ENCODE measurements at places on chromosomes 2 and 18.

GRCh38 chr18:9915291-9916076 lies 1.7 kb downstream of the VAPA start:
- no peak for DNase-seq

DNA sequence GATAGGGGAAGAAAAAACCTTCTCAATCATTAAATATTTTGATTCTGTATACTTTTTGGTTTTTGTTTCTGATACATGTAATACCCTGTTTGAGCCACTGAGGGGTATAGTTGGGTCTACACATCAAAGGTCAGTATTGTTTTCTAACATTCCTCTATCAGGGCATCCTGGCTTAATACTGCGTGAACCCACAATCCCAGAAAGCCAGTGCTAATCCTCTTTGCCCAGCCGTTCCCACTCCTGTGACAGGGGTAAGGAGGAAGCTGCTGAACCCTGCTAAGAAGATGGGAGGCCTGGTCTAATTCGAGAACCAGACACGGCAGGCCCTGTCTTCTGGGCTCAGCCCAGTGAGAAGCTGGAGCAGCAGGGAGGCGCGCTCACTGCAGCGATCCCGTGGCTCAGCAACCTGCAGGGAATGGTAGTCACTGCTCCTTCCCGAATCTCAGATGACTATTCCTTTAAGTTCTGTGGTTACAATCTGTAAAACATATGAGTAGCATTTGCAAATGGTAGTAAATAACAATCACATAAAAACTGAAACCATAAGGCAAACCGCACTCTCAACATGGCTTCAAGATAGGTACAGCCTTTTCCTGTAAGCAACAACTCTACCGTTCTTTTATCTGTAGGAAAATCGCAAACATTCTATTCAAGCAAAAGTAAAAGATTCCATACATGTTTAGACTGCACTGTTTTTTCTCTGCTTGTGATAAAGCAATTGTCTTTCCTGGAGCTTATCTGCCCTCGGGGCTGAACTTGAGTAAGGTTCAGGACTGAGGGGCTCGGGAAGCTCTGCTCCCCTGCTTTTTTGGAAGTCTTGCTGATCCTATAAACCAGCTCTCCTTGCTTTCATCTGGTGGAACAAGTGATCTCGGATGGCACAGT lies 87.0 kb downstream of the EPB41L3 start:
- peak; percentile 55 for DNase-seq

- peak; percentile 72 for DNase-seq
These were observed at the start of gene ADCY3 for GRCh38 chr2:24920098-24920808. ADCY3 (minus strand) TSS chr2:24920237; CDS start chr2:24918987, 1,250 bp downstream.

DNA sequence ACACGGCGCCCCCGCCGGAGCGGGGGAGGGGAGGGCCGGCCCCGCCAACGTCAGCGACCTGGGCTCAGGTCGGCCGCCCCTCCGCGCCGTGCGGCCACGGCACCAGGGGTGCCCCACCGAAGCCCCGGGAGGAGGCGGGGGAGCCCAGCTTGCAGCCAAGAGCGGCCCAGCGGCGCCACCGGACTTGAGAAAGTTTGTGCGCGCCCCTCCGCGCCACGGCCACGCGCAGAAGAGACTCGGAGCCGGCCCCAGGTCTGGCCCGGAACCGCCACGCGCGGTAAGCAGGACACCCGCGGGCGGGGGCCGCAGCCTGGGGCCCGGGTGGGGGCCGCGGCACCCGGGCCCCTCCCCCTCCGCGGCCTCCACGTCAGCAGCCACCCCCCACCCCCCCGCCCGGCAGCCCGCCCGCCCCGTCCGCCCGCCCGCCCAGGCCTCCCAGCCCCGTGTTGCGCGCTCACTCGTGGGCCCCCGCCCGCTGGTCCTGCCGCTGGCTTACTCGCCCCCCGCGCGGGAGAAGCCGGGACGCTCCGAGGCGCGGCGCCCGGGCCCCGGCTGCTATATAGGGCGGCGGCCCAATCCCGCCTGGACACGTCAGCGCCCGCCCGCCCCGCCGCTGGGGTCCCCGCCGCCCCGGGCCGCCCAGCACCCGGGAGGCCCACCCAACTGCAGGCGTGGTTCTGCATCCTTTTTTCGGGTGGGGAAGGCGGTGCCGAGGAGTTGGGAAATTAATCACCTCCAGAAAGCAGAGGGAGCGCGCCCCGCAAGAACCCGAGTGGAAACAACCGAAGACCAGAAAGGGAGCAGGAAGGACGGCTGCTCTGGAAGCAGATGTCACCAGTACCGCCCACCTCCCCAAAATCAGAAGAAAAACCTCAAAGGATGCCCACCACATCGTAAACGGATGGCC lies 42.9 kb downstream of the HDLBP start:
- DNase-seq, result peak; percentile 63

DNA sequence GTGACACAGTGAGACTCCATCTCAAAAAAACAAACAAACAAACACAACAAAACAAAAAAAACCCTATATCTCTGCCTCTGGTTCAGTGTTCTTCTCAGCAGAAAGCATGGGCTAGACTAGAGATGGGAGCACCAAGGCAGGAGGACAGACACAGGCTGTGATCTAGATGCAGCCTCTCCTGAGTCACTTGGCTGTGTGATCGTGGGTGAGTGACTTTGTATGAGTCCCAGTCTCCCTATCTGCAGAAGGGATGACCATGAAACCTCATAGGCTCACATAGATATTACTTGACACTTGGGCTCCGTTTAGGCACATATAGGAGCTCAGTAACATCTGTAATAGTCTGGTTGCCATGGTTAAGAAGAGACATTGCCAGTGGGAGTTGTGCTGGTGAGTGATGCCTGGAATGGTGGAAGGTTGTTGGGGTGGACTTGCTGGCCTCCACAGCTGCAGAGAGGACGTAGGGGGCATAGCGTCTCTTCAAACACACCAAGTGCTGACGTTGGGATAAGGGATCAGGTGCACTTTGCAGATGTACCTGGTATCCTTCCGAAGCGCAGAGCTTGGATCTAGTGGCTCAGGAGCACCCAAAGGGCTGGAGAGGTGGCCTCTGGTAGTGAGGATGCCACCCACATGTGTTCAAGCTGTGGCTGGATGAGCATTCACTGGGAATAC lies 318.9 kb upstream of the HS6ST1 start:
- no peak for DNase-seq

DNA sequence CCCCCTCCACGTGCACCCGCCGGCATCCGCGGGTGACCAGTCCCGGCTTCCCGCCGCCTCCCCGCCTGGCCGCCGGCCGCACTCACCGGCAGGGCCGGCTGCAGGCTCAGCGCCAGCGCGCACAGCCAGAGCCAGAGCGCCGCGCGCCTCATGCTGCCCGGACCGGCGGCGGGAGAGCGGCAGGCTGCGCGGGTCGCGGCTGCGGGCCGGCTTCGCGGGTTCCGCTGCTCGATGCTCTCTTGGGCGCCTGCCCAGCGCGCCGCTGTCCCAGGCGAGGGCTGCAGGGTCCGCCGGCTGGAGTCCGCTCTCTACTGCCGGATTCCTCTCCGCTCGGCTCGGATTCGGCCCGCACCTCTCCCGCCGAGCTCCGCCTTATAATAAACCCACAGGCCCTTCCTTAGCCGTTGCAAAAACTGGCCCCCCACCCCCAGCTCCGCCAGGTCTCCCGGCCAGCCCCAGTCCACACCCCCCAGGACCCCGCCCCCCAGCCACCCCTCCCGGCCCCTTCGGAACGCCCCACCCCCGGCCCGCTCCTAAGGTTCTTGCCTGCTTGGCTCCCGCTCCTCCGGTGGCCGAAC lies at the start of gene SDC1:
Gene SDC1, minus strand, starts transcription at position 415 of the 578 bp plus-strand sequence. Its CDS starts 263 bp downstream, at position 152.
- DNase-seq, result peak; percentile 39

DNA sequence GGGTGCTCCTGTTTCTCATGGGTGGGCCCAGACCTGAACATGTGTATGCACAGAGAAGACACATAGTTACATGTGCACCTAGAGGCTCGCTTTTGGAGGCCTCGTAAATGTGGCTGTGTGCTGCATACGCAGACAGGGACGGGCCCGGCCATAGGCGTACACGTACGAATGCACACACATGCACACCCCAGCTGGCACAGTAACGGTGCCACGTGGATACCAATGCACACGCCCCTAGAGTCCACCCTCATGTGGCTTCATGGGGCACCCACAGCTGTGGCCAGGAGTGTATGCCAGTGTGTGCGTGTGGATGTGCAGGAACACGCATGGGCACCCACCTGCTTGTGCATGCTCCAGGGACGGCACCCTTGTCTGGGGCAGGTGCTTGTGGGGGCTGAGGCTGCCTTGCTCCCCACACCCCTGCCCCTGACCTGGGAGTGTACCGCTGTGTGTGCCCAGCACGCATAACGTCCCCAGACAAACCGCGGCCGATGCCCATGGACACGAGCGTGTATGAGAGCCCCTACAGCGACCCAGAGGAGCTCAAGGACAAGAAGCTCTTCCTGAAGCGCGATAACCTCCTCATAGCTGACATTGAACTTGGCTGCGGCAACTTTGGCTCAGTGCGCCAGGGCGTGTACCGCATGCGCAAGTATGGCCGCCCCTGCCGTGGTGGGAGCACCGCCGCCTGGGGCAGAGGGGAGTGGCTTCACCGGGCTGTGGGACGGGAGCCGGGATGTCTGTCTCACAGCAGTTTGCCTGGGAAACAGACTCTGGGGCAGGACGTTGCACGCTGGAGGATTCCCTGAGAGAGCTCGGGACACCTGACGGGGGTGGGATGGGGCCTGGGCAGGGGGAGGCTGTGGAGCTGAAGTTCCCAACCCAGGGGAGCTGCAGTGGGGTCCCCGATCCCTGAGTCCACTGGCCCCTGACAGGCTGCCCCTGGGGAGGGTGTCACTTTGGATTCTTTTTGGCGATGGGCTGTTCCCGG lies 21.0 kb downstream of the ZAP70 start:
- no peak for DNase-seq

GRCh38 chr18:80250740-80251364 lies 3.5 kb upstream of the PARD6G start:
- DNase-seq, result no peak

GRCh38 chr2:50753234-50753633 lies 278.7 kb downstream of the NRXN1 start:
- no peak for DNase-seq

- DNase-seq, result no peak
These were observed 421.5 kb upstream of the POU3F3 start for GRCh38 chr2:104432401-104432800.

DNA sequence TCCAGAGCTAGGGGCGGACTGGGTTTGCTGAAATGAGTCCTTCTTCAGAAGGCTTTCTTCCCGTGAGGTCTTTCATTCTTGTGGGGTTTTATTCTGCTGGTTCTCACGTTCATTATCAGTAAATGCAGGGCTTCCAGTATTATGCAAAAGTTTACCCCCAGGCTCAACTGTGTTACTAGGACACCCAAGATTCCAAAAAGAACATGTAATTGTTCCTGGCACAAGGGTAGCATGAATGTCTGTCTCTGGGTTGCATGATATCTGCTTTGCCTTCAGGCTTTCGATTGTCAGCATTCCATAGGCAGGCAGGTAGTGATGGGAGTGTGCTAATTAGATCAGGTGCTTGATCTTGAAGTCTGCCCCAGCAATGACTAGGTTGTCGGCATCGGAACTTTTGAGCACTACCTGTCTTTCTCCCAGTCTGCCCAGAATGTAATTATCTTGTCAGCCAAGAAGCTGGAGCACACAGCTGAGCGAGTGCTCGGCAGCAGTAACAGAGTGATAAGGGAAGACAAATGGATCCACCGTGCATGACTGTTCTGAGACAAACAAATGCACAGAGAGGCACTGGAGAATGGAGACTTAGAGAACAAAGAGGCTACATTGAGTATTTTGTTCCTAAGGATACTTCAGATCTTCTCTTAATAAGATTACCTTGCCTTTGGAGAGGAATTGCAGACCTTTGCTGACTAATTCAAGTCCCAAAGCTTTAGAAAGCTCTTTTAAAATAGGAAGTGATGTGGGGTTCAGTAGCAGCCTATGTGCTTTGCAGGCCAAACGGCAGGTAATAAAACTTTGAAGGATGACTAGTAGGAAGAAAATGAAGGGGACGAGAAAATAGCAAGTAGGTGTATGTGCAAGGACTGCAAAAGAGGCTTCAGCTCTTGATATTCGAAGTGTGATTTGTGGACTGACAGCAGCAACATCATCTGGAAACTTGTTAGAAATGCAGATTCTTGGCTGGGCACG lies 41.9 kb downstream of the ITGB6 start:
- no peak for DNase-seq

- no peak for DNase-seq
These were observed 8.4 kb downstream of the MARCHF7 start for GRCh38 chr2:159720676-159721075.

GRCh38 chr2:173286153-173286809 lies 68.4 kb upstream of the CDCA7 start:
- no peak for DNase-seq

GRCh38 chr2:20254731-20255130 lies 29.8 kb upstream of the SDC1 start:
- DNase-seq, result no peak

- DNase-seq, result peak; percentile 80
These were observed 773.9 kb downstream of the BCL11A start for GRCh38 chr2:59779571-59779970.

- peak; percentile 86 for DNase-seq
These were observed 46.2 kb downstream of the CAB39 start for GRCh38 chr2:230758566-230759480.

Data from suppressor macrophage treated with lipopolysaccharide for 1 hour (primary cell).